ENCODE measurements at places on chromosomes 3 and 15.

GRCh38 chr3:27939940-27940339 is 217.8 kb upstream of the EOMES start:
- peak; percentile 3 for DNase-seq

DNA sequence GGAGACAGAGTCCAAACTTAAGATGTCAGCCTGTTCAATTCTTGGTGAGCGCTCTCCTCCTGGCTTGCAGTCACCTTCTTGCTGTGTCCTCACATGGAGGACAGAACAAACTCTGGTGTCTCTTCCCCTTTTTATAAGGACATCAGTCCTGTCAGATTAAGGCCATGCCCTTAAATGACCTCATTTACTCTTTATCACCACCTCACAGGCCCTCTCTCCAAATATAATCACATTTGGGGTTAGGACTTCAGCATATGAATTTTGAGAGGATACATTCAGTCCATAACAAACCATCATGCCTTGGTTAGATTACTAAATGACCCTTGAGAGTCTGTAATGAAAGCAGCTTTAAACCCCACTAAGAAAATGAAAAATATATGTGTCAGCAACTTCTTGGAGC is 175.2 kb downstream of the TAFA4 start:
- no peak for DNase-seq

DNA sequence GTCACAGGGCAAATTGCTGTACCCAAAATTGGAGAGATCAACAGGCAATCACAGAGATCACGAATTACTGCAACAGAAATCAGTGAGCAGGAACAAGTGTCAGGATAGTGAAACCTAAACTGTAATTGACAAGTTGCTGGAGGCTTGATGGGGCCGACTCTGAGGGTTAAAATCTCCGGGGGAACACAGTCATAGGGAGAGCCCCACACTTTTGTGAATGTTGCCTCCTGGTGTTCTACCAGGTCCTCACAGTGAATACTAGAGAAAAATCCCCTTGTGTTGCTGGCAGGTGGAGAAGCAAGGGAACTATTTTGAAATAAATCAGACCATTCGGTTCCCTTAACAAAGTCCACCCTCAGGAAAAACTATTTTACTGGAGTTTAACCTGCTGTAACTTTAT is 697.5 kb upstream of the CBLB start:
- DNase-seq = no peak

GRCh38 chr3:161800985-161801559 is 304.5 kb downstream of the OTOL1 start:
- DNase-seq = no peak

- DNase-seq = no peak
Observed at GRCh38 chr3:100128565-100128964, 14.3 kb upstream of the FILIP1L start.

DNA sequence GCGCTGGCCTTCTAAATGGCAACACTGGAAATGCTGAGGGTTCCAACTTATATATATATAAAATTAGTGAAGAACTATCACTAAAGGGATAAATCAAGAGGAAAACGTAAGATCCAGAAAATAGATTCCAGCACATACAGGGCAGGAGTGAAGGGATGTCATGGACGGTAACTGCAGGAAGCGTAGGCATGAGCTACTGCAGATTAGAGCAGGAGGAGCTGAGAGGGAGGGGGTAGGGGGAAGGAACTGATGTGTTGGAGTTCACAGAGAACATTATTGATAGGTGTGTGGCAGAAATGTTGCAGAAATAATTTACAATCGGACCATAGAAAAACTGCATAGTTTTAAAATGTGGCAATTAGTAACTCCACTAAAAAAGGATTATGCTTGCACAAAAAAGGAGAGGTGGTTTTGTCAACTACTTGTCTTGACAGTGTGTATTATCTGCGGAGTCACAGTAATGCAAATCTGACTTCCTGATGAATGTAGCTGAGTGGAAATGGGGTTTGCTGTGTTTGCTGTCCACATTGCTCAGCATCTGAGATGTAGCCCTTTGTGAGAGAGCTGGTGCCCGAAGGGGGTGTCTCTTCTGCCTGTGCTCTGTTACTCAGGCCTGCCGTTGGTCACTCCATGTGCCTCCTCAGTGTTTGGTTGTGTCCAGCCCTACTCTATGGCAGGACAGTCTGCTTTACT is 61.2 kb downstream of the PAK2 start:
- no peak for DNase-seq

- no peak for DNase-seq
Observed at GRCh38 chr3:177620073-177620472, 422.8 kb upstream of the TBL1XR1 start.

DNA sequence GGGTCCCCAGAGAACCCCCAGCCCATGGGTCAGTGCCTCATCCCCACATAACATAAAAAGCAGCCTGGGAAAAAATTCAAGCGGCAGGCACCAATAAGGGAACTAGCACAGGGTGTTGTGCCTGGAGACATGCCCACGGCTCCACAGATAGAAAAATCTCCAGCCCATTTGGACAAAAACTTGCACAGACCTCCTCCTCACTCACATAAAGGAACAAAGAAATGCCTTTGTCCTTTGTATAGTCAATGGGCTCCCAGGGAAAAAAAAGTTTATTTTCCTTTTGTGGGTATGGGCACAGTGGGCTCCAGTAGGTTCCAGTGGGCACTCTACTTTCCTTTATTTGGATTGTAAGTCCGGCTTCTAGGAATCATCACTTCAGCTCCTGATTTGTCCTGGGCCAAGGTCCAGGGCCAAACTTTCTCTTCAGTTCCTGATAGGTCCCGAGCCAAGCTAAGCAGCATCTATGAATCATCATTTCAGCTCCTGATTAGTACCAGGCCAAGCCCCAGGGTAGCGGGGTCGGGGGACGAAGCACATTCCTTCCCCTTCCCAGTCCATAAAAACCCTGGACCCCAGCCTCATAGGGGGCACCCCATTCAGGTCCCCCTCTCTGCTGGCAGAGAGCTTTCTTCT is 1.6 kb upstream of the DNAH12 start:
- DNase-seq = no peak

- peak; percentile 55 for DNase-seq
Observed at GRCh38 chr15:53114960-53115359, 324.8 kb upstream of the ONECUT1 start.

DNA sequence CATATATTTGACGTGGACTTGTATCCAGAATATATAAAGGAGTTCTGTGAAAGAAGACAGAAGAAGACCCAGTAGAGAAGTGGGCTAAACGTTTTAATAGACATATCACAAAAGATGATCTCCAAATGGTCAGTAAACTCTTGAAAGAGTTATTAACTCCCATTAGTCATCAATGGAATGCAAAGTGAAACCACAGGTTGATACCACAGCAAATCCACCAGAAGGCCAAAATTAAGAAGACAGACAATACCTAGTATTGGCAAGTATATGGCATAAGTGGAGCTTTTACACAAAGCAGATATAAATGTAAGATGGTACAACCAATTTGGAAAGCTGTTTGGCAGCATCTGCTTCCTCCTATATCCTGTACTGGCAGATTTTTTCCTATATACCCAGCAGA is 6.0 kb downstream of the SPATA16 start:
- no peak for DNase-seq

DNA sequence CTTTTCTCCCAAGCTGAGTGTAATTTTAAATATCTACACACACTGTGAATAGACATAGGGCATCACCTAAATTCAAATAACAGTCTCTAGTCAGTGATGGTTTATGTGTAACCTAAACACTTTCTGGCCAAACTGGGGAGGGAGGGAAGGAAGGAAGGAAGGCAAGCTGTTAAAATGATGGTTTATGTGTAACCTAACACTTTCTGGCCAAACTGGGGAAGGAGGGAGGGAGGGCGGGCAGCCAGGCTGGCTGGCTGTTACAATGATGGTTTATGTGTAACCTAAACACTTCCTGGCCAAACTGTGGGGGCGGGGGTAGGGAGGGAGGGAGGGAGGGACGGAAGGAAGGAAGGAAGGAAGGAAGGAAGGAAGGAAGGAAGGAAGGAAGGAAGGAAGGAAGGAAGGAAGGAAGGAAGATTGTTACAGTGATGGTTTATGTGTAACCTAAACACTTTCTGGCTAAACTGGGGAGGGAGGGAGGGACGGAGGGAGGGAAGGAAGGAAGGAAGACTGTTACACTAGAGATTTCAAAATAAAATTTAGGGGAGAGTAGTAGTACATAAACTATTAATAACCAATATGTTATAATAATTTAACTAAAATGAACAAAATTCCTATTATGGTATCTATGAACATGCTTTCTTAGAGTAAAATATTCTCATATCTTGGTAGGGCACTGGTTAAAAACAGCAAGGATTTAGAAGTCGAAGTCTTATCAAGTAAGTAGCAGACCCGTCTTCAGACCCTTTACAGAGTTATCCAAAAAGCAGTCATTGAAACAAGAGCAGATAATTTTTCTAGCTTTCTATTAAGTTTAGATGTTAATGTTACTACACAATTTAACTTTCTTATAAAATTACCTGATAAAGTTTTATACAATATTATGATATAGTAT is 148.1 kb downstream of the LMLN start:
- no peak for DNase-seq

DNA sequence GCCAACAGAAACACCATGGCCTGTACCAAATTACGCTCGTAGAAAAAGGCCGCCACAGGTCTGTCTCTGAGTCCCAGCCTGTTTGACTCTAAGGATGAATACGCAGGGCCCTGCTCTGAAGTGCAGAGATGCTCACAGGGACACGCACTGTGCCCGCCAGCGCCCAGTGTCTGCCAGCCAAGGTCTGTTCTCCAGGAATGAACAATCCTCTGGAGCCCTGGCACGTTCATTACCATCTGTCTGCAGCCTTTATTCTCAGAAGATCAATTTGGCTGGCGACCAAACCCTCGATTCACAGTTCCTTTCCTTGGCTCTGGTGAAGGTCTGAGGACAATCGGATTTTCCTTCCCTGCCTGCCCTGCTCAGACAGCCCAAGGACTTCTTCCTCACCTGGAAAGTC is 66.3 kb downstream of the NIPA2 start:
- DNase-seq = peak; percentile 54

GRCh38 chr3:188207941-188208515 is 54.1 kb downstream of the LPP start:
- no peak for DNase-seq

DNA sequence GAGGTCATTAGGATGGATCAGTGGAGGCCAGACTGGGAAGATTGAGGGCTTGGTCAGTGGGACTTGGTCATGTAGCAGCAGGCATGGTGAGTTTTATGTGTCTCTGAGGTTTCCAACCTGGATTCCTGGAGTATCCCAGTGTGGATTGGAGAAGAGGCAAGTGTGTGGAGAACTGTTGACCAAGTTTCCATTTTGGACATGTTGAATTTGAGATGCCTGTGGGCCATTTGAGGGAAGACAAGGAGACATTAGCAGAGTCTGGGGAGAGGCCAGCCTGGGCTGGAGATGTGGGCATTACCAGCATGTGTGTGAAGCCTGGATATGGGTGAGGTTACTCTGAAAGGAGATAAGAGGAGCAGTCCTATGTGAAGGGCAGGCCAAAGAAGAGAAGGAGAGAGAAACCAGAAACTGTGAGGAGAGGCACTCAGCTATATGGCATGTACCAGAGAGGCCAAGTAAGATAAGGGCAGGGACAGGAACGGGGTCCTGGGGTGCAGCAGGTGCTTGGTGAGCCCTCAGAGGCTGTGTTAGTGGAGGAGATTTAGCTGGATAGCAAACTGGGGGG is 4.3 kb downstream of the SLC25A38 start:
- no peak for DNase-seq

GRCh38 chr3:118208642-118209041 is 826.0 kb downstream of the IGSF11 start:
- DNase-seq = no peak

- DNase-seq = peak; percentile 66
Observed at GRCh38 chr3:185422677-185423076, 59.7 kb downstream of the MAP3K13 start.

DNA sequence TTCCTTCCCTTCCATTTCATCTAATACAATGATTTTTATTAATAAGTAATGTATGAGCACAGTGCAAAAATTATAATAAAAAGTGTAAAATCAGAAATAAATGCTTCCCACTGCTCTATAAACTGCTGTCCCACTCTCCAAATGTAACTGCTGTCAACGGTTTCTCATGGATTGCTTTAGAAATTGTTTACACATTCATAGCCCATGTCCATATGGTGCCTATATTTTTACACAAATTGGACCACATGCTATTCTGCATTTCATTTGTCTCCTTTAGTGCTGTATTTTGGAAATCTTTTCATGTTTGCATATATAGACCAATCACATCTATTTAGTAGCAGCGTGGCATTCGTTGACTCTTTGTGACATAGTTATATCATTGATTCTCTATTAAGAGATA is 164.7 kb upstream of the SLCO3A1 start:
- DNase-seq = no peak

- DNase-seq = no peak
Observed at GRCh38 chr3:87077355-87077754, 86.4 kb upstream of the VGLL3 start.

GRCh38 chr15:43376017-43376705 is 5.3 kb downstream of the TUBGCP4 start:
- DNase-seq = peak; percentile 67

- no peak for DNase-seq
Observed at GRCh38 chr3:194880940-194881925, 195.6 kb downstream of the FAM43A start.

Measured in DMS53 (cell line).